ENCODE measurements at places on chromosomes 1 and 21. TPM values are rescaled to one million over a fixed set of nuclear protein-coding genes. Genes with fewer than 3 reads are reported as not detected.

- no peak for DNase-seq
Measured at GRCh38 chr1:168167806-168168205, 11.0 kb upstream of the TIPRL start.

- DNase-seq, result no peak
Measured at GRCh38 chr1:176811511-176812288, 348.7 kb downstream of the PAPPA2 start.

Gene FTCD
- total RNA-seq, result 1.6 TPM

DNA sequence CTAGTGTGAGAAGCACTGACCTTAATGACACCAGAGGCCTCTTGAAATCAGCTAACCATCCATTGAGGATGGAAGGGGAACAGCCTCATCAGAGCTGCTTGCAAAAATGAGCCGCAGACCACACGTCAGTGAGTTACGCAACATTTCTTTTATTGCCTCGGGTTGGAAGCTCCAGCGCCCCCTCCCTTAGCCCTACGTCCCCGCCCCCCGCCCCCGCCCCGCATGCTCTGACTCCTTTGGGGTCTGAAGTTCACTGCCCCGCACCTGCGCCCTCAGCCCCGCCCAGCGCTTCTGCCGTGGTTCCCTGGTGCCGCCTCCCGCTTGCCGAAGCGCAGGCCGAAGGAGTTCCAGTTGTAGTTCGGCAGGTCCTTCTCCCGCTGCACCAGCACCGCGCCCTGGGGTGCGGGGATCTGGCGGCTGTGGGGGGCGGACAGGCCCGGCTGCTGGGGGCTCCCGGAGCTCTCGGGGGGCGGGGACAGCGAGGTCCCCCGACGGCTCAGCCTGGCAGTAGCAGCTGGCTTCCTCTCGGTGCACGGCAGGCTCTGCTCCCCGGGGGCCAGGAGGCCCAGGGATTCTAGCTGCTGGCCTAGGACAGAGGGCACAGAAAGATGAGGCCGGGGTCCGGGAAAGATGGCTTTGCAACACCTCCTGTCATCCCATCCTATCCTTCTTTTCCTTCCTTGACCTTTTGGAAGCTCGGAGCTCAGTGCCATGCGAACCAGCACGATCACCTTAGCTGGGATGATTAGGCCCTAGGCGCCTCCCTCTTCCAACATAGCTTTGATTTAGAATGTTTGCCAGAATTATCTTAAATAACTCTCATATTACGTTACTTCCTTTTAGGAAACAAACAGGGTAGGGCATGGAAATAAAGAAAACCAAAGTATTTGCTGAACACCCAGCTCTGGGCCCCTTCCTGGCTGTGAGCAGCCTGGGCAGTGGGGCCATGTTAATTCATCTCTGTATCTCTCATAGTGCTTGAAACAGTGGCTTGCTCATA is 5.8 kb downstream of the KISS1 start:
- DNase-seq, result peak; percentile 69

DNA sequence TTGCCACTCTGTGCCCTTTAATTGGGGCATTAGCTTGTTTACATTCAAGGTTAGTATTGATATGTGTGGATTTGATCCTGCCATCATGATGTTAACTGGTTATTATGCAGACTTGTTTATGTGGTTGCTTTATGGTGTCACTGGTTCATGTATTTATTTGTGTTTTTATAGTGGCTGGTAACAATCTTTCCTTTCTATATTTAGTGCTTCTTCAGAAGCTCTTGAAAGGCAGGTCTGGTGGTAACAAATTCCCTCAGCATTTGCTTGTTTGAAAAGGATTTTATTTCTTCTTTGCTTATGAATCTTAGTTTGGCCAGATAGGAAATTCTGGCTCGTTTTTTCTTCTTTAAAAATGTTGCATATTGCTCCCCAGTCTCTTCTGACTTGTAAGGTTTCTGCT is 215.4 kb downstream of the ZC3H11B start:
- no peak for DNase-seq

DNA sequence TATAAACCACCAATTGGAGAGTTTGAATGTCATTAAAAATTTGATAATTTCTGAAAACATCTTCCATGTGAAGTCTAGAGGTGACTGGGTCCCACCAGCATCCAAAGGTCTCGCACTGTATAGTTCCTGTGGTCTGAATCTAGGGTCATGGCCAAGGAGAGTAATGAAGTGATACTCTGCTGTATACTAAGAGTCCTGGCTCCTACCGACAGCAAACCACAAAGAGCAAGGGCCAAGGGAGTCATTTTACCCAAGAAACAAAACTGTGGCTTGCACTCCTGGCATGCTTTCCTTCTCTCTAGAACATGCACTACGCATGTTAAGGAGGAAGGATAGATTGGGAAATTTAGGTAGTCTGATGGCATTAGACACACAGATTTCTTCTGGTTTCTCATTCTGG is 115.6 kb downstream of the BRINP2 start:
- no peak for DNase-seq

Gene TRABD2B
- 18.4 TPM for total RNA-seq

DNA sequence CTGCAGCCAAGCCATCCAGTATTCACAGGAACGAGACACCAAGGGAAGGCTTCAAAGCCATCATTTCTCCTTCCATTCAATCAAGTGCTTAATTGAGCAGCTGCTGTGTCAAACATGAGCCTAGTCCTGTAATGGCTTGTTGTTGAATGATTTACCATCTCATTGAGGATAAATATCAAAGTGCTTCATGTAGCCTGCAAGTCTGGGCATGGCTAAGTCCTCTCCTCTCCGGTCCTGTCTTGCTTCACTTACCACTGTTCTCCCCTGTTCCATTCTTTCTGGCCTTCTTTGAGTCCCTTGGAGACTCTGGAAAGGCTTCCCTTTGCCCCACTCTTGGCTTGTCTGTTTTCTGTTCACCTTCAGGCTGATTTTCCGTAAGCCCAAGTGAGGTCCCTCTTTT is 279.8 kb downstream of the PBX1 start:
- no peak for DNase-seq

GRCh38 chr1:85093644-85094043 is 45.3 kb upstream of the MCOLN3 start:
- DNase-seq, result no peak

GRCh38 chr1:40045182-40045581 is 4.7 kb downstream of the CAP1 start:
- DNase-seq, result no peak

GRCh38 chr1:228174482-228175315 is 9.1 kb downstream of the IBA57 start:
- no peak for DNase-seq

- DNase-seq, result no peak
Measured at GRCh38 chr1:238232084-238232710, 341.5 kb upstream of the ZP4 start.

DNA sequence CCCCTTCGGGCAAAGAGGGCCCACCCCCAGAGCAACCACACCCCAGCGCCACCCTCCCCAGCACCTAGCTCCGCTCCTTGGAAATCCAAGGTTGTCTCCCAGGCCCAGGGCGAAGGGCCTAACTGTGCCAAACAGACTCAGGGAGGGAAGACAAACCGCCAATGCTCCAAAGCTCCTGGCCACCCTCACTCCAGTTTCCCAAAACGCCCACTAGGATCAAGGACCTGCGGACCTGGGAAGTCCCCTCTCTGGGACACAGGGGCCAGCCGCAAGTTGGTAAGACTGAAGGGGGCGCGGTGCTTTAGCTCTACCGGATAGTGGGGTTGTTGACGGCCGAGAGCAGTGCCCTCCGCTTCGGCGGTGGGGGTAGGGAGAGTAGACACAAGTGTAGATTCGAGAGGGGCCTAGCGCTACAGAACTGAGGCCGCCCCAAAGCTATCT is 581 bp downstream of the IRF6 start:
- peak; percentile 65 for DNase-seq

DNA sequence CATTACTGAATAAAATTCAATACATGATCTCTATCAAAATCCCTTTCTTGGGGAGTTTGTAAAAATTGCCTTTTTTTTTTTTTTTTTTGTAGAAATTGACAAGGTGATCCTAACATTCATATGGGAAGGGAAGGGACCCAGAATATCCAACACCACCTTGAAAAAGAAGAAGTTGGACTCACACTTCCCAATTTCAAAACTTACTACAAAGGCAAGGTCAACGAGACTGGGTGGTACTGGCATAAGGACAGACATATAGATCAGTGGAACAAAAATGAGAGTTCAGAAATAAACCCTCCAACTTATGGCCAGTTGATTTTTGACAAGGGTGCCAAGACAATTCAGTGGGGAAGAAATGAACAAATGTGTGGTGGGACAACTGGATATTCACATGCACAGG is 31.4 kb upstream of the CLSTN1 start:
- no peak for DNase-seq

DNA sequence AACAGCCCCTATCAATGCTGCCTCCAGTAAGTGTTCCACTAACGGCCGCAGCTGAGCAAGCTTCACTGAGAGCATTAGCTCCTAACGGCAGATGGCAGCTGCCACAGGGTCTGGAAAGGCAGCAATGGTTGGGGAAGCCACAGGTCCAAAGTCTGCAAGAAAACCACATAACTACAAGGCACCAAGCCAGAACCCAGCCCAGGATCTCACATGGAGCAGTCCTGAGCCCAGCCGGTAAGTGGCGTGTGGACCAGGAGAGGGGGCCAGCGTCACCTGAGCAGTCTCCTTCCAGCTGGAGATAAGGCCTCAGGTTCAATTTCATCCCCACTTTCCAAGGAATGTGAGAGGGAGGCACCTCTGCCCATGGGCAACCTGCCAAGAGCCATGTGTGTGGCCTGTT is 13.2 kb downstream of the SYT2 start:
- no peak for DNase-seq

Gene FCRL1
- not detected for total RNA-seq

Gene RIPK4
- total RNA-seq, result 0.91 TPM

Gene KCNT2
- 5.3 TPM for total RNA-seq

Gene AKR7A3
- total RNA-seq, result 0.17 TPM

DNA sequence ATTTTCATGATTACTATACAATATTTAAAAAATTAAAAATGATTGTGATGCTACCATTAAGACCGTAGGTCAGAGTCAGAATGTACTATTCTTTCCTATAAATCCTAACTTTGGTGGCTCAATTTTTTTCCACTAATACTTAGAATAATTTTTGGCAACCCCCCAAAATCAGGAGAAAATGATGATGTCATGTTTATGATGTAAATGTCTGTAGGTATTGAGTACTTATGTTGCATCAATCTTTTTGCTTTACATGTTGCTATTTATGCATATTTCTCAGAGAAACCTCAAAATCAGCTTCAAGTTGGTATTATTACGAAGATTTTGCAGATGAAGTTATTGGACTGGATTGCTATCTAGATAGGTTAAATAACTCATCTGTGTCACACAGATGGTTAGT is 371.2 kb downstream of the ADGRL2 start:
- DNase-seq, result no peak

DNA sequence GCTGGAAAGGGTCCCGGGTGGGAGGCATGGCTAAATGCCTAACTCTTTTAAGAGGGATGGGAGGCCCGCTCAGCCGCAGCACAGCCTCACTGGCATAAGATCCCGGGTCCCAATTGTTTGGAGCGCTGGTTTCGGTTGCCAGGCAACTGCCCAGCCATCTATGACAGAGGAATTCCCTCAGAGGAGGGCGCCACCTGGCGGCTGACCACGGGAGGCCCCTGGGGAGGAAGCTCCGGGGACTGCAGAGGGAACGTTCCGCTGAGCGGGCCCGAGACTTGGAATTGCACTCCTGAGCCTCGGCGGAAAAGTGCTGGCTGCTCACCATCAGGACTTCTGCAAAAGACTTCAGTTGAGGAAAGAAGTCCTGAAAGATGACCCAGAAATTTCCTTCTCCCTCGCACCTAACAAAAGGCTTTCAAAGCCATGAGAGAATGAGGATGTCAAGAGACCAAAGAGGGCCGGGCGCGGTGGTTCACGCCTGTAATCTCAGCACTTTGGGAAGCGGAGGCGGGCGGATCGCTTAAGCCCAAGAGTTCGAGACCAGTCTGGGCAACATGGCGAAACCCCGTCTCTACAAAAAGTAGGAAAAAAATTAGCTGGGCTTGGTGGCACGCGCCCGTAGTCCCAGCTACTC is 1.1 kb upstream of the ELAPOR1 start:
- peak; percentile 98 for DNase-seq

Gene TRIM17
- total RNA-seq, result 2.4 TPM

Gene VSIG8
- total RNA-seq, result not detected

- DNase-seq, result no peak
Measured at GRCh38 chr1:99133756-99134500, 129.3 kb upstream of the PLPPR5 start.

DNA sequence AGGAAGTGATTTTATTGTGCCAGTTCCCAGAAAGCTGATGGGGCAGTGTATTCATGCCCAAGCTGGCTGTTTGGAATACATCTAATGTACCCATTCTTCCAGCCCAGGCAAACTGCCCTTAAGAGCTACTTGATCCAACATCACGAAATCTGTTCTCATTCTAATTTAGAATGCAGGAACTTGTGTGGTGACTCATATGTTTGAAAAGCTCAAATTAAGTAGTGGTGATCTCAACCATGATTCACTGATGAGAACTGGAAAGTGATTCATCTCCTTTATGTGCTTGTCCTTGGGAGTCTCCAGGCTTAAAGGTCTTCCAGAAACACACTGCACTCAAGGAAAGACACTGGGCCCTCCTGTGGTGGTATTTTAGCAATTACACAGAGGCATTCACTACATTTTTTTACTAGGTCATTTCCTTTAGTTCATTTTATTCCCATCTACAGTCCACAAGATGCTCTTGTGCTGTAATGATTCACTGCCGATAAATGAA is 65.4 kb downstream of the RPE65 start:
- no peak for DNase-seq

GRCh38 chr1:116574581-116575291 is 3.9 kb upstream of the CD58 start:
- DNase-seq, result peak; percentile 81

Gene YIPF1
- total RNA-seq, result 13.3 TPM

DNA sequence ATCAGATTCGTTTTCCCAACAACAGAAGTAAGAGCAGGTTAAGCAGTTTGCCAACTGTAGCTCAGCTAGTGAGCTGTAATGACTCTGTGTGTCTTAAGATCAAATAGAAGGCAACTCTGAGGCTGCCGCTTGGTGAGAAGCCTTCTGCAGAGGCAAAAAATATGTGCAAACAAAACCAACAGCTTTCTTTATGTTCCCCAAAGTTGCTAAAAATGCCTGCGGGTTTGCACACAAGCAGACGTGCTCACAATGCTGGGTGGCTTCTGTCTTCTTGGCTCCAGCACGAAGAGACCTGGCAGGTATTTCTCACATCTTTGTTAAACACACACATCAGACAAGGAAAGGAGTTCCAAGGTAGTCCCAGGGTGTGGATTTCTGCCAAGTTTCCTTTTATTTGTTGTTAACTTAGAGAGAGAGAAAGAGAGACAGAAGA is 158.9 kb upstream of the JUN start:
- no peak for DNase-seq

Gene SLC9C2
- 0.33 TPM for total RNA-seq

DNA sequence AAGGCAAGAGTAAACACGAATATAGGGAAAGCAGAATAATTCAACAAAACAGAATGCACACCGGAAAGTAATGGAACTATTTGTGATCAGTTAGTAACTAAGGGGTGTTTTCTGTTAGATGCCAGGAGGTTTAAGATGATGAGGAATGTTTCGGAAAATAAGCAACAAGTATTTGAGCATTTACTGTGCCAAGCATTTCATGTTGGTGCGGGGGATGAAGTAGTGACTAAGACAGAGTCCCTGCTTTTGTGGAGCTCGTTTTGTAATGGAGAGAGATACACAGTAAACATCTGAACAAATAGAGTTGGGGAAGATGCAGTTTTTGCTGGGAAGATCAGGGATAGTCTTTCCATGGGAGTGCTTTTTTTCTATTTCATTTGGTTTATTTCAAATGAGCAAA is 78.7 kb downstream of the DYRK1A start:
- DNase-seq, result no peak
